Right renal cortex interstitium (tissue), 3 donors: ENCODE measurements at places on chromosomes 7 and 10. TPM values are rescaled to one million over a fixed set of nuclear protein-coding genes. Genes with fewer than 3 reads are reported as not detected.

GRCh38 chr7:128302139-128302538, 41.6 kb downstream of the RBM28 start:
- no peak for DNase-seq

DNA sequence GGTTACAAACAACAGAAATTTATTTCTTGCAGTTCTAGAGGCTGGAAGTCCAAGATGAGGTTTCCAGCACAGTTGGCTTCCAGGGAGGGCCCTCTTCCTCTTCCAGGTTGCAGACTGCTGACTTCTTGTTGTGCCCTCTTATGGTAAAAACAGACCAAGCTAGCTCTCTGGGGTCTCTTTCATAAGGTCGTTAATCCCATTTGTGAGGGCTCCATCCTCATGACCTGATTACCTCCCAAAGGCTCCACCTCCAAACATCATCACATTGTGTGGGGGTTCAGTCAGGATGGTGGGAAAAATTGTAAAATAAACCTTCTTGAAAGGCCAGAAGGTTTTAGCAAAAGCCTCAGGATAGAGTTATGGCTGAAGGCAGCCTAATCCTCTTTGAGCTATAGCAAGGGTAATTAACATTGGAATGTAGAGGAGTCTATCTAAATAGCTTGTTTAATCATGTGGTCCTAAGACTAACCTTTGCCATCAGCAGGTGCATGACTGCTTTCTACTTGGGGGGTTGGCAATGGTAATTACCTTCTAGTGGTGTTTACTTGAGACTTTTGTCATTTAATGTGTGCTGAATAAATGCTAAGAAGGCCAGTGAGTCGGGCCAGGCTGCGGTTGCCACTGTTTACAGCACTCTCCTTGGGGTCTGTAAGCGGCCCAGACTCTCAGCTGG, 80.8 kb downstream of the PPP1R17 start:
- DNase-seq: no peak

DNA sequence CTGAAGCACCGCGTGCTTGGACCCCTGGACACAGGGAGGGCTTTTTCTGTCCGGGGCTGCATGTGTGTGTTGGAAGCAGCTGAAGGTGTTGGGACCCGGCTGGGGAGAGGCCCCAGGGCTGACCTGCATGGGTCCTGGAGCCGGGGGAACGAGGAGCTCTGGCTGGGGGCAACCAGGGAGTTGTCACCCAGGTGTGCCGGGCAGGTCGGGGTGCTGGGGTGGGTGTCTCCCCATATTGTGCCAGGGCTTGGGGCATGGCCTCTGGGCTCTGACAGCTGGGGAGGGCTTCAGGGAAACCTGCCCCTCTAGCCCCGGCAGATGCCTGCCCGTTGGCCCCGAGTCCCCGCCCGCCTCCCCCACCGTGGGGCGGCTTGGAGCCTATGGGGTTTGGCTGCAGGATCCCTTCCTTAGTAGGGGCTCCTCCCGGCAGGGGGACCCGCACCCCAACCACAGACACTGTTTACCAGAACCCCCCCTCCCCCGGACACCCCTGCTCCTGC, 42.3 kb downstream of the UNCX start:
- no peak for DNase-seq

DNA sequence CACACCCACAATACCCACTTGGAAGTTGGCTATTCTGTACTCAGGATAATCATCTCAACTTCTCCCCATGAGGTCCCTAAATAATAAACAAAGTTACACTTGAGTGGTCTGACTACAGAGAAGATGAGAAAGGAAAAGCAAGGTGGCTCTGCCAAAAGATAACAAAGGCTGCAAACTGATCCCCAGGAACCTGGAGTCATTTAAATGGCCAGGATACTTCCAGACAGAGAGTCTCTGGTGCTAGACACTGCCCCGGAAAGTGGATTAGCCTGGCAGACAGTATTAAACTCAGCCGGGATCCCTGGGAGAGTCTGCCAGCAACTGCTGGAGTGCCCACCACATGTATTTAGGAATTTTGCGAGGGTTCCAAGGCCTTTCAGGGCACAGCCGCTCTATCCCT, 93.7 kb downstream of the DGKI start:
- no peak for DNase-seq

- DNase-seq: no peak
Measured at GRCh38 chr7:76403780-76404494, 5.6 kb downstream of the SSC4D start.

DNA sequence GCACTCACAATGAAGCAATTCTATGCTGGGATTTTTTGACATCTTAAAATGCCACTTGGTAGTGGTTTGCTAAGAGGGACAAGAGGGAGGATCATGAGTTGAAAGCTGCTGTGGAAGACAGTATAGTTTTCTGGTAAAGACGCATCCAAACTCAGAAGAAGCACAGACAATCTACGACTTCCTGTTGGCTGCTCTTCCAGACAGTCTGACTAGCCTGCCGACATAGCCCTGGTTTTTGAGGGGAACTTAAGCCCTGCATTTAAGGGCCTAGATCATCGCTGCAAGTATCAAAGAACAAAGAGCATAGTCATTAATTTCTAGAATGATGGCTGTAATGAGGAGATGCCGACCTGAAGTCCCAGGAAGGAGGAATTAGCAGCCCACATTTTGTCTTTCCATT, 99.9 kb upstream of the IKZF1 start:
- no peak for DNase-seq

- DNase-seq: no peak
Measured at GRCh38 chr7:152162287-152162686, 136.8 kb downstream of the GALNT11 start.

DNA sequence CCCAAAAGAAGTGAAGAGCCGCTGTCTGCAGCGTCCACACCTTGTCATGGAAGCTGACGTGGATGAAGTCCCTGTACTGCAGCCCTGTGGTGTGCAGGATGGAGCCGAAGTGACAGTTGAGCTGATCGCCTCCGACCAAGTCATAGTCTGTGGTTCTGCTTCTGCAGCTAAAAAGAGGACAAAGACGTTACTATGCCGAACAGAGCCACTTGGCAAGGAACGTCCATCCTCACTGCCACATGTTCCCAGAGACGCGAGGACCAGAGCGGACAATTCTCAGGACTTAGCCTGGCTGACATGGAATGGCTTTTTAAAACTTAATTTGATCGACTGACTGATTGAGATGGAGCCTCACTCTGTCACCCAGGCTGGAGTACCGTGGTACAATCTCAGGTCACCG, 21.8 kb downstream of the DAGLB start:
- no peak for DNase-seq

- DNase-seq: no peak
Measured at GRCh38 chr10:62560201-62560819, 186.1 kb downstream of the ZNF365 start.

GRCh38 chr10:61901829-61902444, 438 bp downstream of the ARID5B start:
- no peak for DNase-seq

- no peak for DNase-seq
Measured at GRCh38 chr10:119104654-119105015, 722 bp downstream of the DENND10 start.

- DNase-seq: no peak
Measured at GRCh38 chr7:26183545-26184280, 16.8 kb downstream of the HNRNPA2B1 start.

The UCN3 gene
- 2.0 TPM for polyA plus RNA-seq

The TAS2R41 gene
- polyA plus RNA-seq: not detected

The SPDYE8 gene
- polyA plus RNA-seq: 0.16 TPM

The NRP1 gene
- 165 TPM for polyA plus RNA-seq

The CDC123 gene
- 137 TPM for polyA plus RNA-seq
